ENCODE measurements at places on chromosomes 12 and 14.

DNA sequence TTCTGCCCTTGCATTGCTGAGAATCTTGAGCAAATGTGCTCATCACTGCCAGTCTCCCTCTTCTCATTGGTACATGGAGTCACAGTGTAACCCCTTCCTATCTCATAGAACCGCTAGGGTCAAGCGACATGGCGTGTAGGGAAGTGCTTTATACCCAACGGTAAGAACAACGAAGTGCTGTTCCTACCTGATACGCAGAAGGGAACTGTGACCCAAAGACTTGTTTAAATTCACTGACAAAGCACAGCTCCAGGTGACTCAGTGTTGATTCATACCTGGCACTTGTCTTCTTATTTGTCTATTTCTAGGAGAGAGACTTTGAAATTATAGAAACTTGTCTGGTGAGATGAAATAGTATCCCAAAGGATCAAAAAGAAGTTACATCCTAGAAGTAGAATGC lies 53.7 kb downstream of the FBXL14 start:
- DNase-seq: no peak

DNA sequence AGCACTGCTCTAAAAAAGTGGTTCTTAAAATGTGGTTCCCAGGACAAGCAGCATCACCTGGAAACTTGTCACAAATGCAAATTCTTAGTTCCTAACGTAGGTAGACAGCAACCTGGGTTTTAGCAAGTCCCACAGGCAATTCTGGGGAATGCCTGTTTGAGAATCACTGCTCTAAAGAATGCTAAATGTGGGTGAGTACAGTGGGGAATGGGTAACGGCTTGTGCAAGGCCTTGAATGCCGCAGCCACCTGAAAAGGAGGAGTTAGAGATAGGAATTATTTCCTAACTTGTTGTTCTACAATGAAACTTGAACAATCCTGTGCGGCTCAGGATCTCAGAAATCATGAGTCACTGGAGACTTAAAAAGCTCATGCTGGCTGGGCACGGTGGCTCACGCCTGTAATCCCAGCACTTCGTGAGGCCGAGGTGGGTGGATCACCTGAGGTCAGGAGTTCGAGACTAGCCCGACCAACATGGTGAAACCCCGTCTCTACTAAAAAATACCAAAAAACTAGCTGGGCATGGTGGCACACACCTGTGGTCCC lies 34.9 kb downstream of the GNS start:
- DNase-seq: no peak

DNA sequence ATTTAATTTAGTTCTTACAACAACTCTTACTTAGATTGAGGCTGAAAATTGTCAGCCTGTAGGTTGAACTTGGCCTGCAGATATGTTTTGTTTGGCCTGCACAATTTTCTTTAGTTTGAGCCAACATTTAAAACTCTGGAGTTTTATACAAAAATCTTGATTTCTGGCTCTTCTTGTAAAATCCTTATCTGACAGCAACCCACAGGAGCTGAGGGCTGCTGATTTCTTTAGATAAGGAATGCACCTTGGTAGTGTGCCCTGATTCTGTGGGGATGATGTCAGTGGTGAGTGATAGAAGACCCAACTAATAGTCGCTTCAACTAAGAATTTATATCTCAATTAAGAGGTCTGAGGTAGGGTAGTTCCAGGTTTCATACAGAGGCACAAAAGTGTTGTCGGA lies 49.5 kb downstream of the SOCS2 start:
- no peak for DNase-seq

DNA sequence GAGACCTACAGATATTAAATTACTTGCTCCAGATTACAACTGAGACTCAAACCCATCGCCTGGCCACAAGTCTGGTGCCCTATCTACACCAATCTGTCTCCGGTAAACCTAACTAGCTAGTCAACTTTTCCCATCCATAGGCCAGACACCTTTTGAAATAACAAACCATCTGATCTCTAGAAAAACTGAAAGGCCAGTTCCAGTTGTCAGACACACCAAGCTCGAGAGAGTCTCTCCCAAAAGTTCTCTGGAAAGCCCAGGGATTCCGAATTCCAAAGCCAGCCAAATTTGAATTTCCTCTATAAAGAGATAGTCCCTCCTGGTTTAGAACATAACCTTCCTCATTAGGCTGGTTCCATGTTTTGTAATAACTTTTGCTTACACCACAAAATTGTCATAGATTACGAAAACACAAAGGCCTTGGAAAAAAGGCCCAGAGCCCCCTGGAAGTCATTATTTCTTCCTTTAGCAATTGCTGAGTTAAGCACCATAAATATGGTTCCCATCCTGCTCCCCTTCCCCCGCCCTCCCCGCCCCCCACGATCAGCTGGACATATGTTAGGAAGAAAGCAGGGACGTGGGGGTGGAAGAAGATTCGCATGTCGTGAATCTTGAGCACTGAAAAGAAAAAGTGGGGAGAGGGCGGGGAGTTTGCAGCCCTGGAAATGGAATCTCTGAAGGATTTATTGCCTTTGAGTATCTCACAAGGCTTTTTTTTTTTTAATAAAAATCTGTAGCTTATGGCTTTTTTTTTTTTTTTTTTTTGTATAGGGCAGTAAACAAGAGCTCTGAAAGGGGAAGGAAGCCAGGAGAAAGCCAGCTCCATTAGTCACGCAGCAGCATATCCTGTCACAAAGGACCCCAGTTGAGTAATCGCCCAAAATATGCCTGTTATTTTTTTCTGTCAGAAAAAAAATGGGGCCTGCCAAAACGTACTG lies 110.4 kb downstream of the ZFP36L1 start:
- no peak for DNase-seq

GRCh38 chr14:92922155-92922735 lies 705 bp upstream of the CHGA start:
- DNase-seq: no peak

DNA sequence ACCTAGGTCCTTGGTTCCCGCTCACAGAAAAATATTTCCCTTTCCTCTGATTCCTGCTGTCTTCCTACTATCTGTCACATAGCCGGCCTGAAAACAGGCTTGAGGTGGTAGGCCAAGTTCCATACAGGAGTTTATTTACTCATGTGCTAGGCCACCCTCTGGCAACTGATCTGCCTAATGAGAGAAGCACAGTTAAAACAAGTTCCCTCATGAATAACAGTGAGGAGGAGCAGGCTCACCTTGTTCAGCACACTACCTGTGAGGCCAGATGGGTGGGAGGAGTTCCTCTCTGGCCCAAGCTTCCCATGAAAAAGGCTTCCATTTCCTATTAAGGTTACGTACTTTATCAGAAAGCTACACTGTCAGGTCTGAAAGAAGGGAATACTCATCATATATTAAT lies 206.0 kb downstream of the MYRFL start:
- DNase-seq: no peak

GRCh38 chr14:68013326-68013725 lies 193.7 kb downstream of the RAD51B start:
- no peak for DNase-seq

- DNase-seq: no peak
Measured at GRCh38 chr14:96901227-96901626, 104.0 kb downstream of the VRK1 start.

GRCh38 chr14:76653875-76654572 lies 107.2 kb upstream of the VASH1 start:
- no peak for DNase-seq

- DNase-seq: no peak
Measured at GRCh38 chr14:104388011-104388521, 191.5 kb upstream of the C14orf180 start.

DNA sequence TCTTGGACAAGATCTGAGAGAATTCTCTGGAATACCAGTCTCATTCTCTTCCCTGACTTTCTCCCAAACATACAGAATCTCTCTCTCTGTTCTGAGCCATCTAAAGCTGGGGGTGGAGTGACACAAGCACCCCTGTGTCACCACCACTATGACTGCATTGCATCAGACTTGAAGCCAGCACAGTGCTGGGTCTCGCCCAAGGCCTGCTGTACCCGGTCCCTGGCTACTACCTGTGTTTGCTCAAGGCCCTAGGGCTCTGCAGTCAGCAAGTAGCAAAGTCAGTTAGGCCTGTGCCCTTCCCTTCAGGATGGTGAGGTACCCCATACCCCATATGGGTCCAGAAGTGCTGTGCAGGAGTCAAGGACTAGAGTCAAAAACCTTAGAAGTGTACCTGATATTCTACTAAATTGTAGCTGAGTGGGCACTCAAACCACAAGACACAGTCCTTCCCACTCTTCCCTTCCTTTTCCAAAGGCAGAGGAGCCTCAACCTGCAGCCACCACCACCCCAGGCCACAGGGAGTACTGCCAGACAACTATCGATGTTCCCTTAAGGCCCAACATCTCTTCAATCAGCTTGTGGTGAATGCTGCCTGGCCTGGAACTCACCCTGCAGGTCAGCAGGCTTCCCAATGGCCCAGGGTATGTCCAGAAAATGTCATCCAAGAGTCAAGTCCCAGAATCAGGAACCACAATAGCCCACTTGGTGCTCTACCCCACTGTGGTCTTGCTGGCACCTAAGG lies 21.2 kb upstream of the RDH16 start:
- DNase-seq: no peak

DNA sequence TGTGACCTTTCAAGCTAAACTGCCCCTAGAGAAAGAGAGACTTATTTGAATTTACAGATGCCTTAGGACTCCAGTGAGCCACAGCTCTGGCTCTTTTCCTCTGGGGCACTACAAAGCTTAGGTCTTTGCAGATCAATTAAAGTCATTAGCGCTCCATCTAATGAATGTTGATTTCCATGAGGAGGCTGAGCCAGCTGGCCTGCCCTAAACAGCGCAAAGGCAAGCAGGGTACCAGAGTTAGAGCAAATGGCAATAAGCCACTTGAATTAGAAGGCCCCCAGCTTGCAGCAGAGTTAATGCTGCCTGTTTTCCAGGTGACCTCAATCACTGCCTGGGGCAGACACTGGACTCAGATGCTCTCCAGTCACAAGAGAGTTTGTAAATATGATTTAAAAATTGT lies 695.3 kb downstream of the DIO2 start:
- DNase-seq: no peak

DNA sequence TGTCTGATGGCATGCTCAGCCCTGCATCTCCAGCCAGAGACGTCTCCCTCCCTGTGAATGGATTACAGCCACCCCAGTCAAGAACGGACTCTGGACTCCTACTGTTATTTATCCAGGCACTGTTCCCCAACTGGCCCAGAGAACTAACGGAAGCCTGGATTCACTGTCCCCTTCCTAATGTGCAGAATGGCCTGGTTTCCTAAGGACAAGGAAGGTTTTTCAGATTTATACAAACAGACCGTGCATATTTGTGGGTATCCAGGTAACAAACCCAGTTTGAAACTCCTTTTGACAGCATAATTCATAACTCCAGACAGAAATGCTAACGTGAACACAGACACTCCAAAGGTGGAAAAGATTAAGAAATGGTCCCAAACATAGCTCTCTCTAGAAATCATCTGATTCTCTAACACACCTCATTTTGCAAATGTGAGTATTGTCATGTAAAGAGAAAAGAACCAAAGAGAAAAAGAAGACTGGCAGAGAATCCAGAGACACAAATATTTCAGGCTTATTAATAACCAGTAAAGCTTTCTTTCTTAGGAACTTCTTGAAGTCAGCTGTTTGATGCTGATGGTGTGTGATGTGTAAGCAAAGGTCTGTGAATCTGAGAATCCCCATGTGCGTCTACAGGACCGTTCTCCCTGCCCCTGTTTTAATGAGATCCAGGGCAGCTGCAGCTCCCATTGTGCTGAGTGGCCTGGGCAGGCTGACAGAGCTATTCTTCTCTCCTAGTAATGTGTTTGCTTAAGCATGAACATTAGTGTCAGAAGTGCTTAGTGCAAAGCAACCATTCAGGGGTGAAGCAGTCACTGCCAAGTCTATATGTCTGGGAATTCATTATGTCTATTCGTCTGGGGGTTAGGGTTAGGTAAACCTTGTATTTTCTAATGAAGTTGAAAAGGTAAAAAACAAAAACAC lies 86.8 kb upstream of the HIF1A start:
- DNase-seq: no peak

DNA sequence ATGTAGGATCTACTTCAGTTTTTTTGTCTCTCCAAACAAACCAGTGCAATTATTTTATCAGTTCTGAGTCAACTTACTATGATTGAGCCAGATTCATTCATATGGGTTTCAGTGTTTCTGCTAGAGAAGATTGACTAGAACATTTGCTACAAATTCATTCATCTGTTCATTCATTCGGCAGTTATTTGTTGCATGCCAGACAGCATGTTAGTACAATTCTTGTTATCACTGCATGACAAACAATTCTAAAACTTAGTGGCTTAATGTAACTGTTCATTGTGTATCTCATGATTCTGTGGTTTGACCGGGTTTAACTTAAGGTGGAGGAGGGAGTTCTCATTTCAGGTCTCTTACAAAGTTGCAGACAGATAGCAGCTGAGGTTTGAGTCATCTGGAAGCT lies 52.3 kb downstream of the POLR3B start:
- DNase-seq: no peak

GRCh38 chr12:67659292-67659691 lies 10.7 kb downstream of the DYRK2 start:
- no peak for DNase-seq

- DNase-seq: no peak
Measured at GRCh38 chr12:126163984-126164383, 1098.7 kb downstream of the AACS start.

- no peak for DNase-seq
Measured at GRCh38 chr14:81446279-81447007, 46.3 kb upstream of the STON2 start.

DNA sequence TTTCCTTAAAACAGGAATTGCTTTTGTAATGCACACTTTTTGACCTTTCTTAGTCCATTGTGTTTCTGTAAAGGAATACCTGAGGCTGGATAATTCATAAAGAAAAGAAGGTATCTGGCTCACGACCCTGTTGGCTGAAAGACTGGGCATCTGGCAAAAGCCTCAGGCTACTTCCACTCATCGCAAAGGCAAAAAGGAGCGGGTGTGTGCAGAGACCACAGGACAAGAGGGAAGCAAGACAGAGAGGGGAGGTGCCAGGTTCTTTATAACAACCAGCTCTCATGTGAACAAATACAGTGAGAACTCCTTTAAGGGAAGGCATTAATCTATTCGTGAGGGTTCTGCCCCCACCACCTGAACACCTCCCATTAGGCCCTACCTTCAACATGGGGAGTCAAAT lies 182.1 kb downstream of the C12orf50 start:
- no peak for DNase-seq

GRCh38 chr12:49294804-49295081 lies 204 bp upstream of the PRPH start:
- DNase-seq: no peak

DNA sequence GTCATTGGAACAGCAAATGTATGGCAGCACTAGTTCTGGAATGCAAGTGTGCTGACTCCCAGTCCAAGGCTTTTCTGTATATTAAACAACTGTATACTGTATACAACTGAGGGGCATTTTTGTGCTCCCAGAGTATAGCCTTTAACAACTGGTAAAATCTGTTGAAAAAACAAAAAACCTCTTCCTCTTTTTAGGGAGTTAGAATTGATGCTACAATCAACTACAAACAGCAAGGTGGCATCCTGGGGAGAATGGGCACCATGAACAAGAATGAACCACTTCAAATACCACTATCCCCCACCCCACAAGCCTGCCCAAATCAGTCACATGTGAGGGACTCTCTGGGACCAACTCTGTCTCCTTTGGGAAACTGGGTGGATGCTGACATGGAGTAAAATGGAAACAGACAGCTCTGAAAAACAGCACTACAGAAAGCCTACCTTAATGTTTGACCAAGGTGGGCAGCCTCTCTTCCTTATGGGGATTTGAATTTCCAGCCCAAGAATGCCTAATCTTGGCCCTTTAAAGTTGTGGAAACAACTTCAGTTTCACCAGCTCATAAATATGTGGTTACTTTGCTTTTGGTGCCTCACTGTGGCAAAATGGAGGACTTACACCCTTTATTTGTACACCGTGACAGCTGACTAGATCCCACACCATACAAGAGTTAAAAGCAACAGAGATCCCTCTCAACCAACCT lies 7.5 kb downstream of the VTI1B start:
- no peak for DNase-seq

- no peak for DNase-seq
Measured at GRCh38 chr12:51717326-51717925, 126.4 kb downstream of the SCN8A start.
